ENCODE measurements at places on chromosomes 11 and 22.

GRCh38 chr22:46053563-46054090, 76.7 kb upstream of the WNT7B start:
- DNase-seq, result peak; percentile 56

GRCh38 chr11:99686838-99687237, 666.1 kb downstream of the CNTN5 start:
- DNase-seq, result peak; percentile 67

DNA sequence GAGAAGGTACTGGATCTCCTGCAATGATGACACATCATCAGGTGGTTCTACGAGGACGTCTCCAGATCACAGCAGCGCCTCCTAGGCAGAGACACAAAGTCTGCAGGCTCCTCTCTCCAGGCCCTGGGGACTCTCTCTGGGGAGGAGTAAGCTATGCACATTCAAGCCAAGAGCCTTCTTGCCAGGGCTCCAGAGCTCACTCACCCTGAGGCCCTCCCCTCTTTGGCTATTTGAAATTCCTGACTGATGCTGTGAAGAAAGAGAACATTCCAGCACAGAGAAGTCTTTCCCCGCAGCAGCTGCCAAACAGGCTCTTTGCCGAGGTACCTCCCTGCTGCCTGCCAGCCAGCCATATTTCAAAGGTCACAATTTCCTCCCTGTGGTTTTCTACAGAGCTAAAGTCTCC, 204.9 kb downstream of the CSNK2A3 start:
- peak; percentile 11 for DNase-seq

DNA sequence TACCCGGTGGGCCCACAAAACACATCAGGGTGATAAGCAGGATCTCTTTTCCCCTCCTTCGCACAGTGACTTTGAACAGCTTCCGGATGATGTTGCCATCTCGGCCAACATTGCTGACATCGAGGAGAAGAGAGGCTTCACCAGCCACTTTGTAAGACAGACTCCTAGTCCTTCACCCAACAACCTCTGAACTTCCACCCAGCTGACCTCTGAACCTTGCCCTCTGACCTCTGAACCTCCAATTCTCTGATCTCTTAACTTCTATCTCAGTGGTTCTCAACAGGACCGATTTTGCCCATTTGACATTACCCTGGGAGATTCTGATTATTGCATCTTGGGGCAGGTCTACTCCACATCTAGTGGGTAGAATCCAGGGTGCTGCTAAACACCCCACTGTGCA, 3.2 kb downstream of the NCF4 start:
- no peak for DNase-seq

- no peak for DNase-seq
Observed at GRCh38 chr11:315051-315481, 1.2 kb downstream of the IFITM1 start.

Data from OCI-M1 (cell line).